ENCODE measurements at places on chromosomes 7 and 10.

GRCh38 chr7:105642264-105642663 lies 61.0 kb upstream of the EFCAB10 start:
- no peak overlapping the region for H3K4me3 ChIP-seq
- DNase-seq = no peak
- no peaks in the 10 kb centered on the region for H3K27me3 ChIP-seq
- peaks cover 32% of the 10 kb centered on the region for H3K36me3 ChIP-seq

- no peak overlapping the region for H3K4me3 ChIP-seq
- H3K27me3 ChIP-seq = no peaks in the 10 kb centered on the region
- H3K27ac ChIP-seq = peak overlapping the region; percentile 88
- DNase-seq = no peak
- peaks cover 27% of the 10 kb centered on the region for H3K4me1 ChIP-seq
- H3K36me3 ChIP-seq = peaks cover 12% of the 10 kb centered on the region
Measured at GRCh38 chr7:137985897-137986251, 16.0 kb downstream of the CREB3L2 start.

DNA sequence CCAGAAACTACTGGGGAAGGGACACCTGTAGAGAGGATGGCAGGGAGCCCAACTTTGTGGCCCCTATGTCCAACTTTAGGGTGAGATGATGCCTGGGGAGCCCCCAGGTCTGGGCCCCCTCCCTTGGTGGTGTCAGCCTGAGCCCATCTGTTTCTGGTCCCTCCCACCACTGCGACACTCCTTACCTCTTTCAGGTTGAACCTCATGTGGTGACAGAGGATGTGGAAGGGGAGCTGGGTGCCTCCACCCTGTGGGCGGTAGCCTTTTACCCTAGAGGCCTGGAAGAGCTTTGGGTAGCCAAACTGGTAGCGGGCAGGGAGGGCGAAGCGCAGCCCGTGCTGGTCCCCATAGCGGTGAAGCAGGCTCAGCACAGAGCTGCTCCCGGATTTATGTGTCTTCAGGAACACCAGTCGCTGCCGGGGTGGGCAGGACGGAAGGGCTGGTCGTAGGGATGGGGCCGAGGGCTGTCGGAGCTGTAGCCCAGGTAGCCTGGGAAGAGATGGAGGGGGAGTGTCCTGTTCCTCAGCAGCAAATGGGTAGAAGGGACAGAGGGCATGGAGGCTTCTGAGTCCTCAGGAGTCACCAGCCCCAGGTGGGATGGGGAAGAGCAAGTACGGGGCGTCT lies 2.0 kb downstream of the GAL3ST4 start:
- H3K36me3 ChIP-seq = peaks cover 2% of the 10 kb centered on the region
- H3K4me3 ChIP-seq = no peak overlapping the region
- H3K4me1 ChIP-seq = peaks cover 35% of the 10 kb centered on the region
- DNase-seq = no peak
- H3K27me3 ChIP-seq = peaks cover 27% of the 10 kb centered on the region
- no peak overlapping the region for H3K27ac ChIP-seq

- H3K27me3 ChIP-seq = no peaks in the 10 kb centered on the region
- H3K4me3 ChIP-seq = no peak overlapping the region
- H3K36me3 ChIP-seq = peaks cover 2% of the 10 kb centered on the region
Measured at GRCh38 chr10:62155054-62155680, 113.5 kb downstream of the RTKN2 start.

GRCh38 chr10:73965890-73966768 lies 31.8 kb upstream of the VCL start:
- no peak overlapping the region for H3K4me3 ChIP-seq
- no peaks in the 10 kb centered on the region for H3K27me3 ChIP-seq
- H3K27ac ChIP-seq = no peak overlapping the region
- H3K36me3 ChIP-seq = no peaks in the 10 kb centered on the region

GRCh38 chr7:32458025-32458424 lies 32.2 kb downstream of the LSM5 start:
- no peaks in the 10 kb centered on the region for H3K4me1 ChIP-seq
- no peak overlapping the region for H3K4me3 ChIP-seq
- peaks cover 10% of the 10 kb centered on the region for H3K27me3 ChIP-seq
- H3K27ac ChIP-seq = no peak overlapping the region
- H3K36me3 ChIP-seq = no peaks in the 10 kb centered on the region
- DNase-seq = no peak

DNA sequence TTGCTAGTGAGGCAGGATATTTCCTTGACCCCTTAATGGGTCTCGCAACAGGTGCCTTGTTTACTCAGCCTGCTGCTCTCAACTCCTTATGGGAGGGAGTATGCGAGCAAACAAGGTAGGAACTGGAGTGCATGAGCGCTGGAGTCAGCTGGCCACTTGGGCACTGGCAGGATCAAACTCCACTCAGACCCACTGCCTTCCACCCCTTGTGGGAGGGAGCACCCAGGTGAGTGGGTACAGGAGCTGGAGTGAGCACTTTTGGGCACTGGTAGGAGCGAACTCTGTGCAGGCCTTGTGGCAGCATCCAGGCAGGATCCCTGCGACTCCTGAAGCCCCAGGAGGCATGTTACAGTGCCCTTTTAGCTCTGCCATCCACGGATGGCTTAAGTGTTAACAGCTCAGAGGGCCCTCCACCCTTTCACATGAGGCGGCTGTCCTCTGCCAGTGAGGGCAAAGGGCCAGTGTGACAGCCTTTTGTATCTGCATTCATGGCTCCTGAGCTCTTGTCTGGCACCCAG lies 123.2 kb downstream of the ST7 start:
- H3K27ac ChIP-seq = no peak overlapping the region
- H3K4me3 ChIP-seq = no peak overlapping the region
- DNase-seq = no peak
- H3K4me1 ChIP-seq = peaks cover 3% of the 10 kb centered on the region
- peaks cover 3% of the 10 kb centered on the region for H3K36me3 ChIP-seq

Measured in memory B cell (primary cell).